ENCODE measurements at places on chromosomes 13 and 19. TPM values are rescaled to one million over a fixed set of nuclear protein-coding genes. Genes with fewer than 3 reads are reported as not detected.

The MEIOSIN gene
- total RNA-seq: not detected

The IGLON5 gene
- not detected for total RNA-seq

The APC2 gene
- 0.25 TPM for total RNA-seq

The LENG9 gene
- total RNA-seq: 6.8 TPM

The CYP4F2 gene
- total RNA-seq: 0.31 TPM

The DCAF15 gene
- total RNA-seq: 35.5 TPM

The CBARP gene
- total RNA-seq: 1.1 TPM

The SBK2 gene
- total RNA-seq: not detected

The ZSCAN18 gene
- 103 TPM for total RNA-seq

- DNase-seq: no peak
Observed at GRCh38 chr19:30559446-30559845, 187.3 kb downstream of the ZNF536 start.

DNA sequence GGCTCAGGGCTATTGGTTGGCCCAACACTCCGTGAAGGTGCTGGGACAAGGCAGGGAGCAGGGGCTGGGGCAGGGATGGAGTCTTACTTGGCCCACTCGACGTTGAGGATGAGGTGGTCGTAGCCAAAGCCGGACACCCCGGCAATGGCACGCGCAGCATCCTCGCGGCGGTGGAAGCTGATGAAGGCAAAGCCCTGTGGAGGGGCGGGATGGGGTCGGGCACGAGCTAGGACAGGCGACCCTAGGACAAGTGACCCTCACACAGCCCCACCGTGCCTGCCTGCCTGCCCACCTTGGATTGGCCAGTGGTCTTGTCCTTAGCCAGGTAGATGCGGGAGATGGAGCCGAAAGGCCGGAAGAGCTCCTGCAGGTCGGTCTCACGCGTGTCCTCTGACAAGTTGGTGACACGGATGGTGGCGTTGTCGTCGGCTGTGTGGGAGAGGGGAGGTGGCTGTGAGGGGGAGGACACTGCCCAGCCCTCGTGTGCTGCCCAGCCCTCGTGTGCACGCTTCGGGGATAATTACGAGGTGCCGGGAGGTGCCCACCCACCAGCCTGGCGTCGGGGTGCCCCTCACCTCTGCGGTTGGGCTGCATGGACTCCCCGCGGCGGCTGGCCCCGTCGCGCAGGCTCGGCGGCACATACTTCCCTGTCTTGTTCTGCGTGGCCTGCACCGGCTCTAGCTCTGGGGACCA lies 4.0 kb downstream of the P2RY11 start:
- no peak for DNase-seq

DNA sequence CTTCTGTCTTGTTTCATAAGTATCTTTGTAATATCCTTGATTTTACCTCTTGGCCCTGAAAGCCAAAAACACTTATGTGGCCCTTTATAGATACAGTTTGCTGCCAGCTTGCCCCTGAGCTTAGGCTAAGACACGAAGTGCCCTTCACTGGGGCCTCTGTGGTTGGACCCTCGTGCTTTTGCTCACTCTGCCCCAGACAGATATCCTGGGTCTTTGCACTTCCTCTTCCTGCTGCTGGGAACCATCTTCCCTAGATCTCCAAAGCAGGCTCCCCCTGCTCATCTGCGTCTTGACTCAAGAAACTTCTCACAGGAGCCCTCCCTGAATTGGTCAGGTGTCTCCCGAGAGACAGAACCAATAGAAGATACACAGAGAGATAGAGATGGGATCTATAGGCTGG lies 2.0 kb upstream of the TNFSF14 start:
- no peak for DNase-seq

DNA sequence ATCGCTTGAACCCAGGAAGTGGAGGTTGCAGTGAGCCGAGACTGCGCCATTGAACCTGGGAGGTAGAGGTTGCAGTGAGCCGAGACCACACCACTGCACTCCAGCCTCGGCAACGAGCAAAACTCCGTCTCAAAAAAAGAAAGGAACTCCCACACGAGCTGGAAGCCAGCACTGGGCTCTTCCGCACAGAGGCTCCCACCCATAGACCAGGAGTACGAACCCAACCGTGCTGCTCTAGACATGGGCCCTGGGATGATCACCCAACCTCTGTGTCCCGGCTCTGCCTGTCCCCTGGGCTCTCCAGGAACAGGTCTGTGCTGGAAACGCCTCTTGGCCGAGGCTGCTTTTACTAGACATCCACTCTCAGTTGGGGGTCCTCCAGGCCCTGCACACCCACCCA lies 12.0 kb downstream of the DOT1L start:
- no peak for DNase-seq

- DNase-seq: no peak
Observed at GRCh38 chr13:60120617-60121336, 43.0 kb downstream of the DIAPH3 start.

DNA sequence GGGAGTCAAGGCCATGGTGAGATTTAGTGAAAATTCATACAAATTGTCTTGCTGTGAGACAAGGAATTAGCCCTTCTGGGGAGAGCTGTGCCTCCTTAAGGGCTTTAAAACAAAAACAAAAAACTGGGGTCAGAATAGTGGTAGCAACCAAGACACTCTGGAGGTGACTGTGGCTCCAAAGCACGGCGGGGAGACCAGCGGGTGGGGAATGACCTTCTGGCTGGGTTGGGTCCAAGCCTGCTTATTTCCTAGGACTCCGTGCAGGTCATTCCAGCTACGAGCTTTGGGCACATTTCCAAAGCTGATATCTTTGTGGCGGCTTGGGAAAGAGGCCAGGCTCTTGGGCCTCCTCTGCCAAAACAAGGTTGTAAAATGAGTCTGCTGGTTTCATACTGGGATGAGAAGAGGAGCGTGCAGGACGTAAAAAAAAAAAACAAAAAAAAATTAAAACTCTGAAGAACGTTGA lies 348.3 kb downstream of the UQCRFS1 start:
- DNase-seq: no peak

GRCh38 chr13:112416647-112417046 lies 40.5 kb downstream of the SPACA7 start:
- DNase-seq: no peak

DNA sequence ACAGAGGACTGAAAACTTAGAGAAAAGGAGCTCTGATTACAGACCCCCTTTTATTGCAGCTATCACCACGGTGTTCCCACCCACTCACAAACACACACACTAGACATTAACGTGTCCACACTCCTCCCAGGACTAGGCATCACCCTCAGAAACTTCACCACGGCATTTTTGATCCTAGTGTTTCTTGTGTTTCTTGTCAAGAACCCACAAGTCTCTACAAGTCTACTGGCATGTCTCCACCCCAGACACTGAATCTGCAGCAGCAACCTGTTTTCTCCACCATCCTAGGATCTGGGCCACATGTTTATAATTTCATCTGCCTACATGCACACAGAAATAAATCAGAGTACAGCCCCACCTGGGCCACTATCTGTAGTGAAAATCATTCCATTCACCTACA lies 4.3 kb downstream of the ZNF486 start:
- no peak for DNase-seq

GRCh38 chr19:17751103-17751911 lies at the start of gene FCHO1:
Gene FCHO1, plus strand, starts transcription at chr19:17751477. Its CDS starts 3,688 bp downstream, at chr19:17755165.
- DNase-seq: no peak

GRCh38 chr13:109418111-109418510 lies 368.3 kb downstream of the IRS2 start:
- no peak for DNase-seq

DNA sequence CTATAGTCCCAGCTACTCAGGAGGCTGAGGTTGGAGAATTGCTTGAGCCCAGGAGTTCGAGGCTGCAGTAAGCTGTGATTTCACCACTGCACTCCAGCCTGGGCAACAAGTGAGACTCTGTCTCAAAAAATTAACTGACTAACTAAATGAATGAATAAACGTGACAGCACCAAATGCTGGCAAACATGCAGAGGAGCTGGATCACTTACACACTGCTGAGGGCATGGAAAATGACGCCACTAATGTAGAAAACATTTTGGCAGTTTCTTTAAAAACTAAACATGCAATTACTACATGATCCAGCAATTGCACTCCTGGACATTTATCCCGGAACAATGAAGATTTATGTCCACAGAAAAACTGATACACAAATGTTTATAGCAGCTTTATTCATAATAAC lies 31.3 kb upstream of the GTF3A start:
- DNase-seq: no peak

DNA sequence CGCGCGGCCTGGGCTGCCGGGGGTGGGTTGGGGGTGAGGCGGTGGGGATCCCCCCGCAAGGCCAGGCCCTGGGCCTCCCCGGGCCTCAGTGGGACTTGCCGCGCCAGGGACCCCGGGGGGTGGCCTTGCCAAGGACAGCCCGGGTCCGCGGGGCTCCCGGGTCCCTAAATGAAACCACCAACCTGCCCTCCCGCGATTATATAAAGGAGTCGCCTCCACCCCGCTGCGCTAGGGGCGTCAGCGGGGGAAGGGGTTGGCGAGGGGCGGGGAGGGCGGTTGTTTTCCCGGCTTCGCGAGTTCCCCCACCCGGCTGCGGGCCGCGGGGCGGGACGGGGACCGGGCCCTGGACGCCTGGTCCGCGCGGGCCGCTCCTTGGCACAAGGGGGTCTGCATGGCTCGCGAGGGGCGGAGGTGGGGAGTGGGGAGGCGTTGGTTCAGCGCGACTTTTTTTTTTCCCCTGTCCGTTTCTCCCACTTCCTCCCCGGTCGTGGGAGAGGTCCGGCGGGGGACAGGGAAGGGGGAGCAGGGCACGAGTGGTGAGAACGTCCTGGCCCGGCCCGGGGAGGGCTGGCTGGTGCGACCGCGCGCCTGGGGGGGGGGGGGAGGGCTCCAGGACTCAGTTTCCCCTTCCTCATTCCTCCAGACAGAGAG lies 822 bp upstream of the ZBTB7A start:
- DNase-seq: peak; percentile 73

- DNase-seq: peak; percentile 79
Observed at GRCh38 chr13:109836629-109837607, 50.5 kb upstream of the IRS2 start.

DNA sequence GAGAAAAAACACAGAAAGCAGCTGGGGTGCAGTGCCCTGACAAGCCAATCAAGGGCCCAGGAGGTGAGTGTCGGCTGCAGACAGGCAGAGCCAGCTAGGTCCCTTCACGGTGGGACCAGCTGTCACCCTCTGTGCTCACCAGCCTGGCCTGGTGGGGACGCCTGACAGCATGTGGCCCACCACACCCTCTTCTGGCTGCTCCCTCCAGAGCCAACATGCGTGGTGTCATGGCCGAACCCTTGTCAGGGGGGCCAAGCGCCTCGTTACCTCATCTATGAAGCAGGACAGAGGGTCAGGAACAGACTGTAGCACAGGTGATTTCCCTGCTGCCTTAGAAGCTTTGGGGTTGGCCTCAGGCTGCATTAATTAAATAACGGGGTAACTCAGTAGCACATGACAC lies 40.0 kb upstream of the ISYNA1 start:
- no peak for DNase-seq

GRCh38 chr19:28943651-28944050 lies 269.3 kb downstream of the UQCRFS1 start:
- DNase-seq: no peak

GRCh38 chr19:46644720-46645119 lies 8.7 kb upstream of the GNG8 start:
- peak; percentile 60 for DNase-seq

DNA sequence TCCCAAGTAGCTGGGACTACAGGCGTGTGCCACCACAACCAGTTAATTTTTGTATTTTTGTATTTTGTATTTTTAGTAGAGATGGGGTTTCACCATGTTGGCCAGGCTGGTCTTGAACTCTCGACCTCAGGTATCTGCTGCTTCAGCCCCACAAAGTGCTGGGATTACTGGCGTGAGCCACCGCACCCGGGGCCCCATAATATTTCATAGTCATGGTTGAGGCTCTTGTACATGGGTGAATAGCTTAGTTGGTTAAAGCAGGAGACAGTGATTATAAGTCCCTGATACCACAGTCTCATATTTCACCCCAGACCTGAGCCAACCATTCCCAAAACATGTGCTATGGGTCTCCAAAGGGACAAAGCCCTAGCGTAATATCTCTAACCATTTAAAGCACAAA lies 26.1 kb downstream of the MBNL2 start:
- no peak for DNase-seq

Measured in kidney (tissue), 22 donors.